ENCODE measurements at places on chromosomes 3 and 15. TPM values are rescaled to one million over a fixed set of nuclear protein-coding genes. Genes with fewer than 3 reads are reported as not detected.

DNA sequence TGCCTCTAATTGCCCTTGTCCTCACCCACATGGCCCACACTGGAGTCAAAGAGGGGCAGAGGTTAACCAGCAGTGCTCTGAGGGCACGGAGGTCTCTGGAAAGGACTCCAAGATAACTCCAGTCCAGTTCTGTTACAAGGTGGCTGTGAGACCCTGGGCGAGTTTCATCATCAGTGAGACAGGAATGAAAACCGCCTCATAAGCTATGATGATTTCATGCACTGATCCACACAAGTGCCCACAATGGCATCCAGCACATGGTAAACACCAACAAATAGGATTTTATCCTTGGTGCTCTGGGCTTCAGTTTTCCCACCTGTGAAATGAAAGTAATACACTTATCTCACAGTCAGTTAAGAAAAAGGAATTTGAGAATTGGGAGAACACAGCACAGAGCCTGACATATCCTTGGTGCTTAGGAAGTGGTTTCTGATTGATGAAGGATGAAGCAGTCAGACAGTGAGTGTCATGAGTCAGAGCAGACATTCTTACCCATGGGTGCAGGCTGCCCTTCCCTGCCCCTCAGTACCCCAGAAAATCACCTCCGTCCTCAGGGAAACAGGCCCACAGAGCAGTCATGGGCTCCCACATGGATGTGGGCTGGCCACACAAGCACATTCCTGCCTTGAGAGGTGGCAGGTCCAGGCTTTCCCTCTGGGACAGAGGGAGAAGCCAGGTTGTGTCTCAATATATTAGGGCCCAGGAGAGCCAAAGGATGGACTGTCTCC, 48.4 kb downstream of the DAPK2 start:
- peak overlapping the region; percentile 12 for H3K27ac ChIP-seq
- H3K4me1 ChIP-seq = peaks cover 42% of the 10 kb centered on the region
- no peaks in the 10 kb centered on the region for H3K27me3 ChIP-seq
- no peak for DNase-seq
- H3K4me3 ChIP-seq = no peak overlapping the region

The WDR82 gene
- total RNA-seq = 72.3 TPM

GRCh38 chr15:101543431-101543830, 53.9 kb upstream of the PCSK6 start:
- H3K27ac ChIP-seq = no peak overlapping the region
- no peaks in the 10 kb centered on the region for H3K4me1 ChIP-seq
- DNase-seq = no peak
- H3K4me3 ChIP-seq = no peak overlapping the region
- no peaks in the 10 kb centered on the region for H3K27me3 ChIP-seq

The HES1 gene
- total RNA-seq = 132 TPM

The PRR20G gene
- total RNA-seq = not detected

The HAUS2 gene
- 20.6 TPM for total RNA-seq

DNA sequence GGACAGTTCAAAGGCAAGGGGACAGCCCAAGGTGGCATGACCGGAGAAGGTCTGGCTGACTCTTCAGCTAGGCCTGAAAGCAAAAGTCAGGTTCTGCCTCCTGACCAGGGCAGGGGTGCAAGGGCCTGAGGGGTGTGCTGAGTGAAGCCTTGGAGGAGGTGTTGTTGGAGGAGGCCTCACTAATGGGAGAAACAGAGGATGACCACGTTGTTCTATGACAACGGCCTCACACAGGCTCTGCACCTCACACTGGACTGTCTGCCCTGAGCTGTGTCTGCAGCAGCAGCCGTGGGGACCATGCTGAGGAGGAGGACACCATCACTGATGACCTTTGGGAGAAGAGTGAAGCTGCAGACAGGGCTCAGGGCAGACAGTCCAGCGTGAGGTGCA, 116.9 kb upstream of the ABHD17C start:
- DNase-seq = no peak
- no peak overlapping the region for H3K4me3 ChIP-seq
- H3K4me1 ChIP-seq = no peaks in the 10 kb centered on the region

GRCh38 chr15:92845126-92845508, 55.0 kb upstream of the CHD2 start:
- no peaks in the 10 kb centered on the region for H3K27me3 ChIP-seq
- H3K36me3 ChIP-seq = no peaks in the 10 kb centered on the region

GRCh38 chr3:49670940-49671290, 3.2 kb upstream of the APEH start:
- DNase-seq = no peak
- H3K27me3 ChIP-seq = no peaks in the 10 kb centered on the region
- H3K4me3 ChIP-seq = no peak overlapping the region
- no peaks in the 10 kb centered on the region for H3K36me3 ChIP-seq
- peaks cover 14% of the 10 kb centered on the region for H3K4me1 ChIP-seq
- no peak overlapping the region for H3K27ac ChIP-seq

The WDR93 gene
- total RNA-seq = 2.3 TPM

DNA sequence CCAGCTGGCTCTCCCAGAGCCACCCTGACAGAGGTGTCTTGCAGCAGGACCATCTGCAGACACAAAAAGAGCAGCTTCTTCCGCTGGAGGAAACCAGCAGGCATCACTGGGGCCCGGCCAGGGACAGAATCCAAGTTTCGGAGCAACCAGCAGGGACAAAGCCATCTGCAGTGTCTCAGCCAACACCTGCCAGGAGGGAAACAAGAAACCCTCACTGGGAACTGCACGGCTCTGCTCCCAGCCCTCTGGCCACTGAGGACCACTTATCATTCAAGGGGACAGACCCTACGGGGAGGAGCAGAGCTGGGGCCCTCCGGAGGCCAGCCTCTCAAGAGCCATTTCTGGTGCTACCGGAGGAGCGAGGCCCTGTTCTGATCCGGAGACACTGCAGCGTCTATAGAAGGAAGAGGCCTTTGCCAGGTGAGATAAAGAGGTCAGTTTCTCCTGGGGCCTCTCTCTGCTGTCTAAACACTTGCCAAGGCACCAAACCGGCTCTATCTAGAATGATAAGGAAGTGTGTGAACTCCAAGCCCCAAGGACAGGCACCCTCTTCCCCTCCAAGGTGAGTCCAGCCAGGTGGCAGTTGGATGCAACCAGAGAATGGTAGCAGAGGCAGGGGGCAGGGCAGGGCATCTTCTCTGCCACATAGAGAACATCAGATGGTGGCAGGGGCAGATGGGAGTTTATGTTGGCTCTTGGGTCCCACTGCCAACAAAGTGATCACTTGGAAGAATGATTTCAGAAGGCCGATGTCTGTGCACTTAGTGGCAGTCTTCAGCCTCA, 89.0 kb downstream of the CHSY1 start:
- no peak for DNase-seq
- H3K4me3 ChIP-seq = no peak overlapping the region
- H3K27ac ChIP-seq = no peak overlapping the region
- no peaks in the 10 kb centered on the region for H3K36me3 ChIP-seq

DNA sequence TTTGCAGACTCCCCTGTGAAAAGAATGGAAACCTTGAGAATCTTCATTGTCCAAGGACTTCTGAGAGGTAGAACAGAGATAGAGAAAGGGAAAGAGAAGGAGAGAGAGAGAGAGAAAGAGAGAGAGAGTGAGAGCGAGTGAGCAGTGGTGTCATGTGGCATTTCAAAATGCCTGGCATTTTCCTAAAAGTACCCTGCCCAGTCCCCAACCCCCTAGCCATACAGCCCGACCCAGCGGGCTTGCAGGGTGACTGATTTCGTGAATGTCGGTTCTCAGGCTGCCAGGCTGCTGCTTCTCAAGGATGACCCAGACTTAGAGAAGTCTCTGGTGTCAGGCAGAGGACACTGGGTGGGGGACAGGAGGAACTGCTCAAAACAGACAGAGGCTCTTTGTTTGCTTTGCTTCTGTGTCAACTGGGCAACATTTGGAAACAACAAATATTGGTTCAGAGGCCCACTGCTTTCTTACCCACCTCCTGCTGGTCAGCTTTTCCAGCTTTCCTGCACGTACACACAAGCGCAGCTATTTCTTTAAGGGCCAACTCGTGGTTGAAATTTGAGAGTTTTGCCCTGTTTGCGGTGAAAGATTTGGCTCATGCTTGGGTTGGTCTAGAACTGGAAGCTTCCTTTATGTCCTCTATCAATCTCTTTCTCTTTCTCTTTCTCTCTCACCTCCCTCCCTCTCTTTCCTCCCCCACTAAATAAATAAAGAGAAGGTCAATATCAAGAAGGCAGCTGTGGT, 3.7 kb upstream of the TF start:
- no peaks in the 10 kb centered on the region for H3K27me3 ChIP-seq
- no peak overlapping the region for H3K4me3 ChIP-seq
- DNase-seq = peak; percentile 26
- H3K27ac ChIP-seq = no peak overlapping the region

The GPR149 gene
- not detected for total RNA-seq

The SI gene
- total RNA-seq = not detected

- peaks cover 16% of the 10 kb centered on the region for H3K4me1 ChIP-seq
- no peak overlapping the region for H3K4me3 ChIP-seq
- no peak for DNase-seq
- peak overlapping the region; percentile 80 for H3K27ac ChIP-seq
These were observed 116.1 kb upstream of the IL12A start for GRCh38 chr3:159872374-159873109.

DNA sequence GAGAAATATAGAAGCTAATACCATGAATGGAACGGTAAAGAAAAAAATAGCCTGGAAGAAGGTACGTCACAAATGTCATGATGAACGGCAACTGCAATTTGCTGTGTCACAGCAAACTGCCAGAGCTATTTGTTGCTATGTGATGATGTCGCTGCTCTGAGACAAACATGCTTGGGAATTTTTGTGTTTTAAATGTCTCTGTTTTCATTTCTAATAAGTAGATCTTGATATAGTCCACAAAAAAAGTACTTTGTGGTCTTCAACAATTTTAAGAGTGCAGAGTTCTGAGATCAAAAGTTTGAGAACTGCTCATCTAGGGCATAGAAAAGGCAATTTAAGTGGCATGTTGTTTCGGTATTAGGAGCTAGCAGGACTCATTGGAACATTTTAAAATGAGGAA, 4.3 kb upstream of the NR1D2 start:
- no peaks in the 10 kb centered on the region for H3K27me3 ChIP-seq
- no peak for DNase-seq
- peaks cover 6% of the 10 kb centered on the region for H3K4me1 ChIP-seq
- H3K36me3 ChIP-seq = no peaks in the 10 kb centered on the region

Measured in thyroid gland (tissue), 4 donors.